Vagina (tissue), 2 donors: ENCODE measurements at places on chromosomes 2 and 18.
A peak's percentile ranks its signal among the peaks of the same experiment; 100 is the strongest.

DNA sequence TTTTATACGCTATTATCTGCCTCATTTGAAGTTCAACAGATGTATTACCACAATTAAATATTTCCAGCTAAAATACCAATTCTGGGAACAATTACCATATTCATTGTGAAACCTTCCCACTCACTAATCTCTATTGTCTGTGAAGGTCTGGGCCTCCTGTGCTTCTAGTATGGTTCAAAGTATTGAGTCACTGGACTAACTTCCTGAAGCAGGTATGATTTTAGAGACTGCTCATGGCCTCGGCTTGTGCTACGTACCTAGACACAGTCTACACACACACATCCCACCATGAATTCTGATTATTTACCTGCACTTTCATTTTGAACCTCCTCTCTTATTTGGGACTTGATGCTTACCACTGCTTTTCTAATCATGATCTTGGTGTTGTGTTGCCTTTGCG, 180.7 kb upstream of the EPHA4 start:
- DNase-seq, result no peak

DNA sequence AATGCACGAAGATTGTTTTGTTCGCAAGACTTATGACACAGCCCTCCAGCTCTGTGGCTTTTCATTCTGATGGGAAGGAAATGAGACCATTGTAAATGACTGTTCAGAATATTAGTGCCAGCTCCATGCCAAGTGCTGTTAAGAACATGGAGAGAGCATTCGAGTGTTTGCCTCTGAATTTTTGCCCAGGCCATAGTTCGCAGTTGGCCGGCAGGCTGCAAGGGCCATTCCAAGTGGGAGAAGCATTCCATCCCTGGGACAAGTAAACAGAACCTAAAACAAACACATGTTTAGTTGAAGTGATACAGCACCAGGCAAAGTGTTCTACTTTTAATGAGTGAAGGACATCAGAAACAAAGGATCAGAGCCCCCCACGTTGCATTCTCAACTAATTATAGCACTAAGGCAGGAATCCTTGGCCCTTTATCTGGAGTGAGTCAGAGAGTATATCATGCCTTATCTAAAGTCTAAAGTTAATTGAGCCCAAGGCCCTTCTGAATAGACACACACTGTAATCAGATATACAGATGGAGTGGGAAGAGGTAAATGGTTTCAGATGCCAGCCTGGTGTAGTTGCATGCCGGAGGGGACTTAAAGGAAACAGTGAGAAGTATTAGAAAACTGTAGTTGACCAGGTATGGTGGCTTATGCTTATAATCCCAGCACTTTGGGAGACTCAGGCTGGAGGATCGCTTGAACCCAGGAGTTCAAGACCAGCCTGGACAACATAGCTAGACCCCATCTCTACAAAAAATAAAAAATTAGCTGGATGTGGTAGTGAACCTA, 53.3 kb downstream of the NEDD4L start:
- no peak for DNase-seq

DNA sequence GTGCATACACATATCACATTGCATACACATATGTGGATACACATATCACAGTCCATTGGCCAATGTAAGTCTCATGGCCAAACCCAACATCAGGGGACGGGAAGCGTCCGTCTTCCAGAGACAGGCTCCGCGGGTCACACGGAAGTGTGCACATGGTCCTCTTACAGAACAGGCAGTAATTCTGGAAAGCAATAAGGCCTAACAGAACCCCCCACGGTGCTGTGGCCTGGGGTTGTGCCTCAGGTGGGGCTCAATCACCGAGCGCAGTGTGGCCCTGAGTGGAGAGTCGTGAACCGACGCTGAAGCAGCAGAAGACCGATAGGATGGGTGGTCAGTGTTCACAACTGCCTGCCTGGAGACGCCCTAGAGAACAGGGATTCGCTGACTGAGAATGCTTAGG, 857.3 kb downstream of the GALR1 start:
- no peak for DNase-seq

DNA sequence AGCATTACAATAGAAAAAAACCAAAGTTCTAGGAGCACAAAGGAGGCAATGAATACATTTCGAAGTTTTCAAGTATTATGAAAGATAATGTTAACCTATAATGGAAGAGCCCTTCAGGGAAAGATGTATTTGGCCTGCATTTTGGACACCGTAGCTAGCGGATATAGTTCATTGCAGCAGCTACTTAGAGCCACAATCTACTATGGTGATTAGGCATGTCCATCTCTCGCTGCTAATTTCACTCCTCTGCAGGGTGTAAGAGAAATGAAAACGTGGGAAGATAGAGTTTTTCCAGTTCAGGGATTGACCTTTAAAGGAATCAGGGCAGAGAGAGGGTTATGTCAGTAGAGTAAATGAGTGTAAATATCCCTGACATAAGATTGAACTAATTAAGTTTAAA, 8.5 kb upstream of the CAVIN2 start:
- DNase-seq, result no peak

DNA sequence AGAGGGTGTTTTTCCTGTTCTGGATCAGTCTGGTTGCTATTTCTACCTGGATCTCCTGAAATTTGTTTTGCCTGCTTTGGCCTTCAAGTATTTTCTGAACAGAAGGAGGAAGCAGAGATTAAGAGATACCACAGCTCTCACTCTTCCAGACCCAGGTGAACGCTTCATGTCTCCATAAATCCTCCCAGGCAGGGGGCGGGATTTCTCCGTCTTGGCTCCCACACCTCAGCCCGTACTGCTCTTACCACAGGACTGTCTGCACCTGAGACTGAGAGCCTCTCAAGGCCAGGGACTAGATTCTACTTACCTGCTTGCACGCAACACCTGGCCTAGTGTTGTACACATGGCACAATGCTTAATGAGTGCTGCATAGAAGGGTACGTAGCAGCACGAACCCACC, 59.9 kb upstream of the LRPPRC start:
- DNase-seq, result no peak

GRCh38 chr2:232528746-232529460, 2.9 kb downstream of the CHRND start:
- no peak for DNase-seq

DNA sequence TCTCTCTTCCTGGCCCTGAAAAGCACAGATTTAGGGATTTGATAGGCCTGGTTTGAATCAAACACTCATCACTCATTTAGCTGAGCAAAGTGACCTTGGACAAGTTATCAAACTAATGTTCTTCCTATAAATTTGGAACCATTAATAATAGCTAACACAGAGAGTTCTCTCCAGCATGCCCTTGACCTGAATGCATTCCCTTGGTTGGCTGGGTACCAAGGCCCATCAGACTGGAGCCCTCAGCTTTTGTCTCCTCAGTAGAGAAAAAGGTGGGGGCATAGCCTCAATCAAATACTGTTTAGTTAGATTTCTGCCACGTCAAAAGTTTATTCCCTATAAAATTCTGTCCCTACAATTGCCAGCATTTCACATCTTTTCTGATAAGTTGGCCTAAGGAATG, 13.8 kb upstream of the MRPL19 start:
- DNase-seq, result no peak

DNA sequence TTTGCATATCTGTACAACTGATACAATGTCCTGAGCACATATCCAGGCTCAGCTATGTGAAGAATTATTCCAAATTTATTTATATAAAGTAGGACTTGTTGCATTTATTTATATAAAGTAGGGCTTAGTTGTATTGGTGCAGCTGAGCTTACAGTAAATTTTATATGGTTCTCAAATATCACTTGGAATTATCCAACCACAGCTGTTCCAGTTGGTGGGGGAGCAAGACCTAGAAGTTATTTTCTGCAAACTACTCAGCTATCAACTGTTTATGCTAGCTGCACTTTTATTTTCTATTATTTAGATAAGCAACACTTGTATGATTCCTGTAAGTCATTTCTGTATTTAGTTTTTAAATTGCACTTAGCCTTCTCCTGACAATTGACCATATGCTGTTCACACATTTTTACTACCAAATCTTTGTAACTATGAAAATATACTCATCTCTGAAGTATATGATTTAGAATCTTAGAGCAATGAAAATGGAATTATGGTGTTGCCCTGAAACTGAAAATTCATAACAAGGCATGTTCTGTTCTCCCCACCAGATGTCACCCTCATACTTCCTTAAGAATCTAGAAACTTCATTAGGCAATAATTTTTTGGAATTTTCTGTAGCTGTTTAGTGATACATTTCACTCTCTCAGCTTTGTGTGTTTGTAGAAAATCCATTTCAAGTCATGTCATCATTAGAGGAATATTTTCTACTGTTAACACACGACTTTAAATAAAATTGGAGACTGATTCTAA, 157.0 kb upstream of the CBLN2 start:
- no peak for DNase-seq

- DNase-seq, result no peak
These were observed 77.8 kb upstream of the SETBP1 start for GRCh38 chr18:44602845-44603244.

- peak; percentile 90 for DNase-seq
These were observed 61.3 kb downstream of the TMEM247 start for GRCh38 chr2:46540496-46541331.

- no peak for DNase-seq
These were observed 137.4 kb upstream of the ETAA1 start for GRCh38 chr2:67259556-67260342.

DNA sequence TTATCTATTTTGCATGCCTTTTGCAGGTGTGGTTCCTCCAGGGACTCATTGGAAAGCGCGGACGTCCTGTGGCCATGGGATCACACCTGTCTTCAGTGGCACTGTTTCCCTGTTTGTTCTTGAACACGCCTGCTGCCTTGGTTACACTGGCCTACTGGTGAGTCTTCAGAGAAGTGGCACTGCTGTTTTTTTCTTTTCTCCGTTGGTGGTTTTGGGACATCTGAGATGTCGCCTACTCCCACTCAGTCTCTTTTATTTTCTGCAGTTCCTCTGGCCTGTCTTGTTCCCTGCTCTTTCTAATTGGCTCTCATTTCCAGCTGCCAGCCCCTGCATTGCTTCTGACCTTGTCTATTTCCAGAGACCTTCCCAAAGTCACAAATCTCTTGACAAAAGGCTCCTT, 35.7 kb upstream of the POU3F3 start:
- no peak for DNase-seq

- no peak for DNase-seq
These were observed 16.5 kb upstream of the EVA1A start for GRCh38 chr2:75577280-75577679.

- no peak for DNase-seq
These were observed 203.5 kb downstream of the UXS1 start for GRCh38 chr2:105990624-105991023.

DNA sequence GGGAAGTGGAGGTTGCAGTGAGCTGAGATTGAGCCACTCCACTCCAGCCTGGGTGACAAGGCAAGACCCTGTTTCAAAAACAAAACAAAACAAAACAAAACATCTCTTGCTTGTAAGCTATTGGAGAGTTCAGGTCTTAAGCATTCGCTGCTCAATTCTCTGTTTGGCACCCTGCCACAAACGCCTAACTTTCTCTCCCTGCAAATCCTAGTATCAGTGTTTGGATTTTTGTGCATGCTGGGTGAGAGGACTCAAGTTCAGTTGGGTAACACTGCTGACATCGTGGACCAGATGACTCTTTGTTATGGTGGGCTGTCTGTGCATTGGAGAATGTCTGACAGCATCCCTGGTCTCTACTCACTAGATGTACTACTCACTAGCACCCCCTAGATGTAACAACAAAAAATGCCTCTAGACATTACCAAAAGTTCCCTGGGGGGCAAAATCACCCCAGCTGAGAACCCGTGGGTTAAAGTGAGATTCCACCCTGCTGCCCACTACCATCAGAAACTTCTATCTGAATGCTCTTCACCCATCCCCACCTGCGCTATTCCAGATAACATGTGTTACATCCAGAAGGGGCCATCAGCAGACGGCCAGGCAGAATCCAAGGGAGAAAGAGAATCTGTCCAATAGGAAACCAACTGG, 50.9 kb downstream of the CACNB4 start:
- DNase-seq, result no peak

- no peak for DNase-seq
These were observed 80.9 kb upstream of the SLC66A3 start for GRCh38 chr2:11074246-11074820.

GRCh38 chr2:120034621-120035020, 21.7 kb downstream of the EPB41L5 start:
- DNase-seq, result no peak

- DNase-seq, result no peak
These were observed at the start of gene C1GALT1C1L for GRCh38 chr2:43676322-43677050. Gene C1GALT1C1L (minus strand): TSS chr2:43676429. CDS start chr2:43676322, 107 bp downstream.

GRCh38 chr2:66433945-66434678, 813 bp upstream of the MEIS1 start:
- DNase-seq, result no peak

- no peak for DNase-seq
These were observed 330.4 kb downstream of the LPIN1 start for GRCh38 chr2:12076810-12077209.

- no peak for DNase-seq
These were observed 36.0 kb upstream of the WIPF1 start for GRCh38 chr2:174633623-174633930.

GRCh38 chr18:57220480-57220879, 73.6 kb downstream of the BOD1L2 start:
- DNase-seq, result no peak

DNA sequence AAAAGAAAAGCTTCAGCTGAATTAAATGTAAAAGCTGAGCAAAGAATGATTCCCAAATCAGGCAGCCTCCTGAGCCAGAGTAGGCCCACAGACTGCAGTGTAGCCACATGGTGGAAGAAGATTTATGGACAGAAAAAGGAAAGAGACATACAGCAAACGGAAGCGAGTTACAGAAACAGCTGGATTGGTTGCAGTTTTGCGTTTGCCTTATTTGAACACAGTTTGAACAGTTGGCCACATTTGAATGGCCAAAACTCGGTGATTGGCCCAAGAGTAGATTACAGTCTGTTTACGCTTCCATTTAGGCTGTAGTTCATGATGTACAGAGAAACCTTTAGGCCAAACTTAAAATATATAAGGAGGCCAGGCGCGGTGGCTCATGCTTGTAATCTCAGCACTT, 35.1 kb downstream of the SH2D6 start:
- DNase-seq, result no peak

- no peak for DNase-seq
These were observed 98.7 kb downstream of the COL6A3 start for GRCh38 chr2:237315170-237315828.

- DNase-seq, result no peak
These were observed 239.5 kb upstream of the REV1 start for GRCh38 chr2:99729104-99730025.

DNA sequence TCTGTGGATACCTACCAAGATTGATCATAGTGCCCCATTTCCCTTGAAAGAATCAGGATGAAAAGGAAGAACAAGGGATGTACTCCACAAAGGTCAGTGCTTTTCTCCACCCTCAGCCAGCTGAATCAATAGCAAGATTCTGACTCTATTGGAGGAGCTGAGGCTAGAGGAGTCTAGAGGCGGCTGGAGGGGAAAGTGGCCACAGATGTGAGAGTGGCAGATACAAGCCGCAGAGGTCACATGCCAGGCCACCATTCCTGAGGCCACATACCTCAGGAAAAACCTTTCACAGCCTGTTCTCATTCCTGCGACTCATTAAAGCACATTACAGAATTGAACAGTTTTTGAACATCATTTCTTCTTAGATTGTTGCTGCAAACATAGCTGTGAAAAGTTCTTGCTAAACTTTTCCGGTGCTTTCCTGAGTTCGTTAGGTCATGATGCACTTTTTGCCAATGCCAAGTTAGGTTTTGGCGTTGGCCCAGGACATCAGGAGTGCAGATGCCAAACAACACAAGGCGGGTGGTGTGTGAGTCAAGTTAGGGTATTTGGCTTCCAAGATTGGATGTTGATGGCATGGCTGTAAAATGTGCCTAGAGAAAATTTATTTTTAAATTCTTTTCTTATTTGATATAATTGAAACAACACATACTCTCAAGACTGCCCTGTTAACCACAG, 160.7 kb upstream of the SP5 start:
- DNase-seq, result no peak

GRCh38 chr2:229348128-229348527, 77.0 kb upstream of the PID1 start:
- no peak for DNase-seq
